ENCODE measurements at places on chromosomes 5 and 9.

GRCh38 chr9:133492061-133493021 lies 13.4 kb upstream of the SLC2A6 start:
- DNase-seq, result no peak

- DNase-seq, result no peak
Measured at GRCh38 chr9:73216100-73216499, 64.4 kb downstream of the ANXA1 start.

GRCh38 chr9:750249-750967 lies 91.1 kb upstream of the DMRT1 start:
- no peak for DNase-seq

- no peak for DNase-seq
Measured at GRCh38 chr5:143396353-143396940, 7.0 kb downstream of the NR3C1 start.

DNA sequence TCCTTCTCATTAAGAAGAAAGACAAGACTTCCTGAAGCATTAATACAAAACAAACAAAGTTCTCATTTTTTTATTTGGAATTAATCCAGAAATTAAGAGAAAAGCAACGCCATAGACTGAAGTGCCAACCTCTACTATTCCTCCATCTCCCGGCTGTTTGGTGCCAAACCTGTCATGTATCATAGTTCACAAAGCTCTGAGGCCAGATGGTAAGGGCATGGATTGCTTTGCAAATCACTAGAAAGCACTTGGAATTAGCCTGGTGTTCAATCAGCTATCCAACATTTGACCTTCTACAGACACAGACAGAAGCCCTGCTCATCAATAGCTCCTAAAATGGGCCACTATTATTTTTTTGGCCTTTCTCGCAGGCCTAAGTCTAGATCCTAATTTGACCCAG lies 33.8 kb downstream of the HTR1A start:
- DNase-seq, result no peak

GRCh38 chr5:164041105-164041504 lies 535.7 kb downstream of the MAT2B start:
- DNase-seq, result no peak

- no peak for DNase-seq
Measured at GRCh38 chr5:155418960-155419579, 405.5 kb downstream of the KIF4B start.

DNA sequence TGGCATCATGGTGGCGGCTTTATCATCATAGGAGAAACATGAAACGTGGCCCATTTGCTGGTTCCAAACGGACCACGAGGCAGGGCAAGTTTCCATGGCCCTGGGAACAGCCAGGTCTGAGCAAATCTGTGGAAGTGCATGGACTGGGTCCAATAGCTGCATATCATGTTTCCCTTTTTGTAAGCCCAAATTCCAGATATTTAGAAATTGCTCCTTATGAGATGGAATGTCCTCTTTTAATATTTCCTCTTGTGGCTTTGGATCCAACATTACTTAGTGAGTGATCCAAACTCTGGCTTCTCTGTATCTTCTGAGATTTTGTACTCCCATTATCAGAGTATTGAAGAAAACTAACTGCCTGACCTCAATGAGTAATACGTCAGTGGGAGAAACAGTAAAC lies 79.8 kb upstream of the FBXL7 start:
- no peak for DNase-seq

GRCh38 chr5:18068826-18069225 lies 434.6 kb downstream of the TAF11L14 start:
- no peak for DNase-seq

DNA sequence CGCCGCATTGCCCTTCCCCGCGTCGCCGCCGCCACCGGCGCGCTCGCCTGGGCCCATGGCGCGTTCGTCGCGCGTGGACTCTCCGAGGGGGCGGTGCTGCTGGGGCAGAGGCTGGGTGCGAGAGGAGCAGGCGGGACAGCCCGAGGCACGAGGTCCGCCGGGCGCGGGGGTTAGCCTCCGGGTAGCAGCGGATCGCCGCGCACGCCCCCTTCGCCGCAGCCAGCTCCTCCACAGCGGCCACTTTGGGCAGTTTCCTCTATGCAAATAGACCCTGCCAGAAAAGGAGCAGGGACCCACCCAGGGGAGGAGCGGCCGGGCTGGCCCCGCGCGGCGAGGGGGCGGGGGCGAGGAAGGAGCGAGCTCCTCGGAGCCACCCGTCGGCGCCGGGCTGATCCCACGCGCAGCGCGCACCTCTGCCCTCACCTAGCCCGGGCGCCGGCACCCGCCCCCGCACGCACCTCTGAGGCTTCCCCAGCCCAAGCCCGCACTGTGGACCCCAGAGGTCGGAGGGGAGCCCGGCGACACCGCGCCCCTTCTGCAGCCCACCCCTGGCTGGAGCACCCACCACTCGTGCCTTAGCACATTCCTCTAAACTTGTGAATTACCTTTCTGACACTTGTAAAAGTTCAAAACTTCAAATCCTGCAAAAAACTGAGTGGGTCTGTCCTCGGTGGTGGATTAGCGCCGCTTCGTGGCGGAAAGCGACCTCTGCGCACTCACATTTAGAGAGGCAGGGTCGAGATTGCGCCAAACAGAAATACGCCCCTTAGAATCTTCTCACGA lies at the start of gene COL23A1:
Gene COL23A1, minus strand, starts transcription at position 253 of the 783 bp plus-strand sequence.
- DNase-seq, result no peak

DNA sequence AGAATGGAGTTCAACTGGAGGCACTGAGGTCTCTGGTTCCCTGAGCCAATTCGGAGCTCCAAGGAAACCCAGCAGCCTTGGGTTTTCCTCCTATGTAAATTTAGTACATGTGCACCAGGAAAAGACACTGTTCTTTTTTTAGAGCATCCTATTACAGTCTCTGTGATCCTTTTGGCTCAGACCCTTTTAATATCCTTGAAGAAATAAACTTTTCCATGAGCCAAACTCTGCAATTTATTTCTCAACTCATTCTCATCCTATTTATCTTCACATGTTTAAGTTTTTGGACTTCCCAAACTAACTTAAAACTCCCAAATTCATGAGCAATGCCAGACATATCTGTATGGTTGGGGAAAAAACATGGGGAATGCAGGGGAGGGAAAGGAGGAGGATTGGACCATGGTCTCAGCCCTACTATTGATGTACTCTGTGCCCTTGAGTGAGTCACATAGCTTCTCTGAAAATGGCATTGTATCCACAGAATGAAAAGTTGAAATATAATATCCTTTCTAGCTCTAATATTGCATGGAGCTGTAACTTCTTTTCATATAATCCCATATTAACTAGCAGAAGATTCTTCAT lies 76.6 kb downstream of the PAPPA start:
- no peak for DNase-seq

GRCh38 chr9:107138261-107138992 lies 144.7 kb upstream of the RAD23B start:
- no peak for DNase-seq

GRCh38 chr5:43648499-43649124 lies 45.6 kb downstream of the NNT start:
- DNase-seq, result no peak

GRCh38 chr5:2797981-2798380 lies 46.5 kb upstream of the IRX2 start:
- DNase-seq, result no peak

DNA sequence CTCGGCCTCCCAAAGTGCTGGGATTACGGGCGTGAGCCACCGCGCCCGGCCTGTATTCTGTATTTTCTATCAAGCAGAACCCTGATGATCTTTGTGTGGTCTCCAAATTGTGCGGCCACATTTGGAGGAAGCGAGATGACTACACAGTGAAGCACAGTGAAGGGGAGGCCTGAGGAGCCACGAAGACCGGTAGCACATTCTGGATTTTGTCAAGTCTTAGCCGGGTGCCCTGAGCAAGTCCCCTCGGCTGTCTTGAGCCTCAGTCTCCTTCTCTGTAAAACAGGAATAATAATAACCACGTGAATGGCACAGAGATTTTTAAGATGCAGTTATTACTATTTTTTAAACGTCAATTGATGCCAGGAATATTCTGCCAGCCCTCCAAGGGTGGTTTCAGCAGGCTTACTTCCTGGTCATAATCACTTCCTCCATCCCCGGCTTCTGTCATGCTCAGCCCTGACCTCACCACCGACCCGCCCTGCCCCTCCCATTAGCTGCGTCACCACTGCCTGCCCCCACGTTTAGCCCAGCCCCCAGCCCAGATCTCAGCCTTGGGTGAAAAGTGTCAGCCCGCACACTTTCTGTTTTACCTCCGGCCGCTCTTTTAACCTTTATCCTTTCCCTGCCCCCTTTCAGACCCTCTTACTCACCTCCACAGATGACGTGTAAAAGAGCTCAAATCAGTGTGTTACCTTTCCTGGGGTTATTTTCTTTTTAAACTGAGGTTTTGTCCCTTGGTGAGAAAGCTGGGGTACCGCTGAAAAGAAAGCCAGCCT lies 27.0 kb upstream of the ERGIC1 start:
- peak; percentile 81 for DNase-seq

DNA sequence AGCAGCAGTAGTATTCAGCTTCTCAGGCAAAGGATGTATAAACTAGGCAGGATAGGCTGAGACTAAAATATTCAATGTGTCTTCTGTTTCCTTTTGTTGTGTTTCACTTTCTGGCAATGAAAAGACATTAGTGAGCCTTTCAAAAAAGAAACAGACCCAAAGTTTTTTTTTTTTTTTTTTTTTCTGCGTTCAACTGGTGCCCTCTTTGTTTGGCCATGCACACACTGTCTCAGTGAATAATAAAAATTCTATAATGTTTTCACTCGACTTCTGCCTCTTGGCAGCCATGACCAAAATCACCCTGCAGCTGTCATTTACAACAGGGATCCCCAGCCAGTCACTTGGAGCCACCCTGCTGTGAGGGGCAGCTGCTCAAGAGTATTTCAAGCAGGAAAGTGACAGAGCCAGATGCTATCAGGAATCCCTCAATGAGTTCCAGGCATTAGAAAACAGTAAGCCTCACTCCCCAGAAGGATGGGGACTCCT lies 44.0 kb upstream of the MAN2A1 start:
- DNase-seq, result no peak

DNA sequence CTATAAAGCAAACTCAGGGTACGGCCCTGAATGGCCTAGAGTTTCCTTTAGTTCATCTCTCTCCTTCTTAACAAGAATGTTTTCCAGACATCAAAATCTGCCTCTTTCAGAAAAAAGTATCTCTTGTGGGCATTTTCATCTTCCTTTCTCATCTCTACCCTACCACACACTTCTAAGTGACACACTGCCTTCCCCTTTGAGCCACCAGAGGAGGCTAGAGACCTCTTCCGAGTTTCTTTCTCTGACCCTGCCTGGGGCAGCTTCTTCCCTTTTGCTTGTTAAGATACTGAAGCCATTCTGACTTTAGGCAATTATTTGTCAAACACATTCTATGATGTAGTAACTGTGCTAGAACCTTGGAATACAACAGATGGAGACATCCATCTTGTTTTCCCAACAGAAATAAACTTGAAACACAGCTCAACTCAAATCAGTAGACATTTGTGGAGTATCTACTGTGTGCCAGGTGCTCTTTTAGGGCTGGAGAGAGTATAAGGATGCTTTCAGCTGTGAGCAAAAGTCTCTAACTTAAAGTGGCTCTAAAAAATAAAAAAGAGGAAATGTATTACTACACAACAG lies 8.6 kb upstream of the SV2C start:
- DNase-seq, result no peak

GRCh38 chr9:128771094-128771721 lies 519 bp downstream of the ZER1 start:
- peak; percentile 18 for DNase-seq

DNA sequence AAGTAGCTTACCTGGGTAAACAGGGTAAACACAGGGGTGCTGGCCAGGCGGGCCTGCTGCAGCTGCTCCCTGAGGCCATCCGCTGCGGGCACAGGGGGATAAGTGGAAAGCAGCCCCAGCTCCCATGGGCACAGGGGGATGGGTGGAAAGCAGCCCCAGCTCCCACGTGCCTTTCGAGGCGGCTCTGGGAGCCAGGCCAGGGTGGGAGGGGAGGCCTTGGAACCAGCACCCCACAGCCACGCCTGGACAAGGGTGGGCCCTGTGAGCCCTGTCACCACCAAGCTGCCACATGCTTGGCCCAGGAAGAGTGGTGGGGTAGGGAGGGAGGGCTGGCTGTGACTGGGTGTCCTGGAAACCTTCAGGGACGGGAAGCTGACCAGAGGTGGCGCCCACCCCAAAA lies 7.8 kb upstream of the CARD9 start:
- no peak for DNase-seq

GRCh38 chr5:159515909-159516415 lies 185.7 kb upstream of the IL12B start:
- peak; percentile 77 for DNase-seq

DNA sequence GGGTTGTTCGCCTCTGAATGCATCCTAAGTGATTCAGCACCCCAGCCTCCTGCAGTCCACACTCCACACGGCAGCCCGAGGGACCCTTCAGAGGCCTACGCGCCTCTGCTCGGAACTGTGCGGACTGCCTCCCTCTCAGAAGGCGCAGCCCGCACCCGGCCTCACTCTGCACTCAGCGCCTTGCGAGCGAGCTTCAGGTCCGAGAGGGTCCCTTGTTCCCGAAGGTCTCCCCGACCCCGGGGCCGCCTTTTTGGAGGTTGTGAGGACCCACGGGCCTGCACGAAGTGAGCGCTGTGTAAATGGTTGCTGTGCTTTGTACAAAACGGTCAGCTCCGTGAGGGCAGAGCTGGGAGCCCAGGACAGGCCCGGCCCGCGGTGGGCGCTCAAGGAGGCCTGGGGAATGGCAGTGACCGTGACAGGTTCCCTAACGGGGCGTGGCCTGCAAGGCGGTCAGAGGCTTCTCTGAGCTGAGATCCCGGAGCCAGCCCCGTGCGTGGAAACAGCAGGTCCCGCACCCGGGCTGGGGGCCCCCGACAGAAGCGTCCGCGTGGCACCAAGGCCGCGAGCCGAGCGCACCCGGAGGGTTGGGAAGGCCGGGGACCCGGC lies 698 bp upstream of the CACNA1B start:
- DNase-seq, result no peak

DNA sequence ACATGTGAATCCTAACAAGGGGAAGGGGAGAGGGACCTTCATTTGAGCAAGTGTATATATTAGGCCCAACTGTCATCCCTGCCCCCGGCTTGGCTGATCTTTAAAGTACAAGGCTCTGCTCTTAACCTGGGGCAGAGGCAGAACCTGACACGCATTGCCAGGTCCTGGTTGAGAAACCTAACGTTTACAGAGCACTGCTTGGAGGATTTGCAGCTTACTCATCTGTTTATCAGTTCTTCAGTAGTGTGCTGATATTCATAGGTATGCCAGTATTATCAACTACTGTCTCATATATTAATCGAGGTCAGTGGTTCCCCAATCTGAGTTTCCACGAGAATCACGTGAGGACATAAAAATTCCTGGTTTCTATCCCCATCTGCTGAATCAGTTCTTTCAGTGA lies 50.4 kb downstream of the ACO1 start:
- no peak for DNase-seq

DNA sequence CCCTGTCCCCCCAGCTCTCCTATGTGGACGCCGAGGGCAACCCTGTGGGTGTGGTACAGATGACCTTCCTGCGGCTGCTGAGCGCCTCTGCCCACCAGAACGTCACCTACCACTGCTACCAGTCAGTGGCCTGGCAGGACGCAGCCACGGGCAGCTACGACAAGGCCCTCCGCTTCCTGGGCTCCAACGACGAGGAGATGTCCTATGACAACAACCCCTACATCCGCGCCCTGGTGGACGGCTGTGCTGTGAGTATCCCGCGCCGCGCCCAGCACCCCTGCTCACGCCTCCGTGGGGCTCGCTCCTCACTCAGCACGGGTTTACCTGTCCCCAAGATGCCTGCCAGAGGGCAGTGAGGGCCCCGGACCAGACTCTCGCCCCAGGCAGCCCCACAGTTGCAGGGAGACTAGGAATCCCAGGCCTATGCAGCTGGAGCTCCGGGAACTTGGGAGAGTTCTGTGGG lies 45.6 kb upstream of the FCN2 start:
- DNase-seq, result no peak

- no peak for DNase-seq
Measured at GRCh38 chr9:105290954-105291353, 46.5 kb downstream of the SLC44A1 start.

GRCh38 chr9:136409557-136410455 lies 608 bp downstream of the ENTR1 start:
- DNase-seq, result no peak

Measured in SW480 (cell line).